Fibroblast of skin of right quadriceps (primary cell): ENCODE measurements at places on chromosomes 4 and X.

DNA sequence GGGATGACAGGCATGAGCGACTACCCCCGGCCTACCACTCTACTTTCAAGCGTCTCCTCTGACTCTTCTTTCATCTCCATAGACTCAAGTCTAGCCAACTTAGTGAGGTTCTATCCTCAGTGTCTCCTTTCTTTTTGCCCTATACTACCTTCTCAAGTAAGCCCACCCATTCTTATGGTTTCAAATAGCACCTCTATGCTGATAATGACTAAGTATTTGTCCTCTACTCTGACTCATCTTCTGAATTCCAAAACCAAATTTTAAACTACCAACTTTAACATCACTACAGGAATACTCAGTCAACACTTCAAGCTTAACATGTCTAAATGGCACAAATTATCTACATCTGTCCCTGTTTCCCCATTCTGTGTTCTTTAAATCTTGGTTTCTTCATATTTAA lies 47.8 kb downstream of the ELF2 start:
- DNase-seq, result peak; percentile 12

DNA sequence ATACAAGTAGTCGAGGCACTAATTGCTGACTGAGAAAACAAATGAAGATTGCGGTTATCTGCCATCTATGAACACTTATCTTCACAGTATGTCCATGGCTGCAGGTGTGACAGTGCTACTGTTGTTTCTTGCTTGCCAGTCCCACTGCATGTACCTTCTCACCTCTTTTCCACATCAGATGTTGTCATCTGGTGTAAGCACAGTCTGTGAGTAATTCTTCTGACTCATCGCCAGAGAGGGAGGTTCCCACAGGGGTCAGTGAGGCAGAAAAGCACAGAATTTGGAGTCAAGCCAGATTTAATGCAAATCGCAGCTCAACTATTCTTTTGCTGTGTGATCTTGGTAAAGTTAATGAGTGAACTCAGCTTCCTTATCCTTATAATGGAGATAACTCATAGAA lies 144.4 kb downstream of the GLRA2 start:
- DNase-seq, result peak; percentile 87

- peak; percentile 83 for DNase-seq
Observed at GRCh38 chr4:125123570-125124109, 191.1 kb upstream of the FAT4 start.

DNA sequence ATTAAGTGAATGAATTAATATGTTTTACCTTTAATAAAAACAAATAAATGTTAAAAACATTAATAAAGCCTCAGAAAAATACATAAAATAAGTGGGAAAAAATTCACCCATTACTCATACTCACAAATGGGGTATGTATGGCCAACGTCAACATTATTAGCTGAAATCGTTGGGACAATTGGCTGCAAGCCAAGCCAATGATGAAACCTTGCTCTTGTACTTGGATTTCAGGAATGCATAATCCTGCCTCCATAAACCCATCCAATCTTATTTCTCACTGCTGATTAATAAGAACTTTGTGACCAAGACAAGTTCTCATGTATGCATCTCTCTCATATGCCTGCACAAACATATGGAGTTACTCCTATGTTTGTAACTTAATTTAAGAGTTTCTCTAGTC lies 35.3 kb upstream of the ADAMTS3 start:
- DNase-seq, result peak; percentile 64

- peak; percentile 18 for DNase-seq
Observed at GRCh38 chrX:121639781-121640180, 592.4 kb downstream of the GLUD2 start.
